ENCODE measurements at places on chromosomes 3 and 15. TPM values are rescaled to one million over a fixed set of nuclear protein-coding genes. Genes with fewer than 3 reads are reported as not detected.
A peak's percentile ranks its signal among the peaks of the same experiment; 100 is the strongest.

- no peak for DNase-seq
Measured at GRCh38 chr15:64845831-64846595, 4.3 kb downstream of the PLEKHO2 start.

The GPR62 gene
- total RNA-seq: 0.37 TPM

GRCh38 chr15:101371519-101371918, 76.5 kb upstream of the SNRPA1 start:
- DNase-seq: no peak

DNA sequence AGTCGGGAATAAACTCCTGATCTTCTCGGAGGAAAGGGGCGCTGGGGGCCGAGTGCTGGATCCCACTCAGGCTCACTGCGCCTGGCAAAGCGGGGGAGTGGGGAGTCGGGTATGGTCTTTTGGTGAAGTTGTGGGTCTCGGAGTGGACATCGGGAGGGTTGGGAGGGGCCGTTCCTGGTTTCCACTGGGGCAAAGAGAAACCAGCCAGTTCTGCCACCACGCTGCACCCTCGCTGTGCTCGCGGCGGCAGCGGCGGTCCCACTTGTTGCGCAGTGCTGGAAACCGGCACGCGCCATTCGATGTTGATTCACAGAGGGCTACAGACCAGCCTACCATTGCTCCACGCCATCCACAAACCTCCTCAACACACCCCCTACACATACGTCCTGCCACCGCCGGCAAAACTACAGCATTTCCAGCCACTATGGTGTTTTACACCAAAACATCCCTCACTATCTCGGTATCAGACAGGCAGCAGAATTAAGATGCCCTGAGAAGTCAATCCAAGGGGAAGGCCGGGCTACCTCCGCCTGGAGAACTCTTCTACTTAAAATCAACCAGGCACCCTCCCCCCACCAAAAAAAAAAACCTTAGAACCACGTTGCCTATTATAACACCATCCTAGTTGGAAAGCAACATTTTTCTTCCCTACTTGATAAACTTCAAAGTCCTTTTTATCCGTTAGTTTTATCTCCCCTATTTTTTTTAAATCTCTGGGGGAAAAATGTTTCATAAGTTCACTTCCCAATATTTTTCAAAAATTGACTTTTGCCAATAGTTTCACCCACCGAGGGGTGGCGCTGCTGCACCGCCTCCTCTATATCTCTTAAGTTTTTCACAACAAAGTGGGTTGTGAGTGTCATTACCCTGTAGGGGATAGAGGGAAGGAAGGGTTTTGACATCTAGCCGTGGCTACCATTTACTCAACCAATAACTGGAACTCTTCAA, 3.6 kb downstream of the BCL6 start:
- DNase-seq: no peak

The KBTBD13 gene
- not detected for total RNA-seq

The CCK gene
- total RNA-seq: not detected

DNA sequence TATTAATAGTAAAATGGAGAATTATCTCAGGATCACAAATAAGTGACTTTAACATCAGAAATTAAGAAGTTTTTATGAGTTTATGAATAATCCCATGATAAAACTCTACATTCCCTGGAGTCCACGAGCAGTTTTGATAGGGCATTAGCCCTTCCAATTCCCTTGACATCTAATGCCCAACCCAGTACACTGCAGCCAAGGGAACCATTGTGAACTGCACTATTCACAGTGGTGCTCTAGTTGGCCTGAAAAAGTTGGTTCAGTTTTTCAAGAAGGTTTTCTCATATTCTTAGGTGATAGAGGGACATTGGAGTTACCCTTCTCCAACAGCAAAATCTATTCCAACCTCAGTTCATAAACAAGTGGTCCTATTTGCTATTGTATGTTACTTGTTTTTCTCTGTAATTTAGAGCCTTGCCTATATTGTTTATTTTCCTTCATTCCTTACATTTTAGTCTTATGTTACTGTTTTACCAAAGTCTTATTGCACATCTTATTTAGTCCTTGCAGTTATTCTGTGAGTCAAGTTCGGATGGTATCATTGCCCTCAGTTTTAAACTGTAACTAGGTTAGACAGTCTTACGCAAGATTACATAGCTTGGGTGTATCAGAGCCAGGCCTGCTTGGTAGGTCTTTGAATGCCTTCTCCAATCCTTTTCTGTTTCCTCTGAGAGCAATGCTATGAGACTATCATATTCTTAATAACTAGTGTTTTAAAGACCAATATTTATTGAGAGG, 57.9 kb upstream of the SAMMSON start:
- DNase-seq: no peak

The SLC25A38 gene
- total RNA-seq: 21.6 TPM

The PRR20G gene
- not detected for total RNA-seq

The B3GNT5 gene
- total RNA-seq: 8.9 TPM

GRCh38 chr3:111591555-111591954, 3.6 kb downstream of the ZBED2 start:
- no peak for DNase-seq

DNA sequence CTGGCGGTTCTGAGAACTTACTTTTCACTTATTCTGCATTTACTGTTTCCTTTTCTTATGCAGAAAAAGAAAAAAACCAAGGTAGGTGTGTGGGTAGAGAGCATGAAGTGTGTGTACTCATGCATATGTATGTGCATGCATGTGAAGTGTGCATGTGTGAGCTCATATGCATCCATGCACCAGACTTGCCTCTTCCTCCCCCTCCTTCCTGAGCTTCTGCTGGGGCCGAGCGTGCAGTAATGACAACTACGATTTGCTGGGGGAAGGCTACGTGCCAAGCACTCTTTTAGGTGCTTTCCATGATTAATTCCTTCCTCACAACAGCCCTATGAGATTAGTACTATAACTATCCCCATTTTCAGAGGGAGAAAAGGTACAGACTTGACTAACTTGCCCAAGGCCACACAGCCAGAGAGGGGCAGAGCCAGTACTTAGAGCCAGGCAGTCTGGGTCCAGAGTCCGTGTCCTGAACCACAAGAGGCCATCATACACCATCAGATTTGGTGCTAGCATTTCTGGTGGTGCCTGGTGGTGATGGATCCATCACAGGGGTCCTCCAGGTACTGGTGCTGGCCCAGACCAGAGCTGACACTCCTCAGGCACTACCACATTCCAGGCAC, 46.7 kb downstream of the CAPN3 start:
- no peak for DNase-seq

- no peak for DNase-seq
Measured at GRCh38 chr3:113533534-113533892, 1.2 kb downstream of the SIDT1 start.

DNA sequence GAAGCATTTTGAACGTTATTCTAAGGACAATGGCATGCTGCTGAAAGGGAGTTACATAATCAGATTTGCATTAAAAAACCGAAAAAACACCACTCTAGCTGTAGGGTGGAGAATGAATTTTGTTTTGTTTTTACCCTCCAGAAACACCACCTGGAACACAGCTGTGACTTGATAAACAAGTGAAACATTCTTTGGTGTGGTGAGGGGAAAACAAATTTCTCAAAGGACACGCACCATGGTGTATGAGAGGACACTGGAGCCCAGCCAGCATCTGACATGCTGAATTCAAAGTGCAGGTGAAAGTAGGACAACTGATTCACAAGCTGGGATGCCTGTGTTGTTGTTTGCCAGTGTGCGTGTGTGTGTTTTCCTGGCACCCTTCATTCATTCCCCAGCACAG, 554.5 kb upstream of the TBL1XR1 start:
- no peak for DNase-seq

The LYZL4 gene
- not detected for total RNA-seq

DNA sequence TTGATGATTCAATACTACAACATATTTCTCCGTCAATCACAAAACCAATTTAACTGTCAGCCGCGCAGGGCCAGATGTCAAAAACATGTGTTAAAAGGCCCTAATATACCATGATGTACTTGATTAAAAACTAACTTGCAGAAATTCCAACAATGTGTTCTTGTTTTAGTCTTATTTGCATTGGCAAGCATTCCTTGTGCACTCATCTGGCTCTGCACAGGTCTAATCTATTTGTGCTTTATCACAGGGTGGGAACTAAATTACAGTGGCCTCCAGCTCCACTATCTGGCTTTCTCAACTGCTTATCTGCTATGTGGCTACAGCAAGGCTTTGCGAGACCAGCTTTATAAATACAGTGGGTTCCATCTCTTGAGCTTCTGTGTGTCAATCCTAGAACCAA, 455.5 kb downstream of the ERC2 start:
- DNase-seq: no peak

The C3orf49 gene
- total RNA-seq: not detected

The CHL1 gene
- 47.6 TPM for total RNA-seq

DNA sequence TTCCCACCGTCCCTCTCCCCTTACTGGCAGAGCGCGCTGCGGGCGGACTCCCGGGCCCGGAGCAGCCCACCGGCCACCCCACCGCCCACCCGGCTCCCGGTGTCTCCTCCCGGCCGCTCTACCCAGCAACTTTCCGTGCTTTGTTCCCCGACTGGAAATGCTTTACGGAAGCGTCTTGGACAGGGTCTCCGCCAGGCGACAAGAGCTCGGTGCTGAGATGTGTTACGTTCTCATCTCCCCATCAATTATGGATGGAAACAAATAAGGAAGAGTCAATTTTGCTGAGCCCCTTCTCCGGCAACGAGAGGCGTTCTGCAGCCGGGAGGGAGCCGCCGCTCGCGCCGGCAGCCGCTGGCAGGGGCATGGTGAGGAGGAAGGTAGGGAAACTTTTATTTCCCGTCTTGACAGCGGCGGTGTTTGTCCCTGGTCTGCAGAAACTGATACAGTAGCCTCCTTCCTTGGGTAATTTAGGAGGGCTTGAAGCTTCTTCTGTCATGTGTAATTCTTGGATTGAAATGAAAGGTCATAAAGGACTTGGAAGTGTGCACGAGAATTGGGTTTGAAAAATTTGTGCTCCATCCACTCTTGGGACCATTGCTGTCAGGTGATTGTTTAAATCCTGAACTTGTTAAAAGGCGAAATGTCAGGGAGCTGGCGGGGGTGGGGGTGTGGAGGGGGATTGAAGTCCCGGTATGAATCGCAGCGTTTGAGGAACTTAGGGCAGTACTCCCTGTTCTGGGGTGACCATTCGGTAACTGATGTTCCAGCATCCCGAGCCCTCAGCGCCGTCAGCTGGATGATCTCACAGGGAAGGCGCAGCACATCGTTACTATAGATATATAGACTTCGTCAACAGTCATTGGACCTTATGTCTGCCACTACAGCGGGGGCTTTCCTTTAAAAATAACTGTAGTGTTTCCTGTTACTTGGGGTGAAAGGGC, 1.5 kb downstream of the SEMA6D start:
- no peak for DNase-seq

DNA sequence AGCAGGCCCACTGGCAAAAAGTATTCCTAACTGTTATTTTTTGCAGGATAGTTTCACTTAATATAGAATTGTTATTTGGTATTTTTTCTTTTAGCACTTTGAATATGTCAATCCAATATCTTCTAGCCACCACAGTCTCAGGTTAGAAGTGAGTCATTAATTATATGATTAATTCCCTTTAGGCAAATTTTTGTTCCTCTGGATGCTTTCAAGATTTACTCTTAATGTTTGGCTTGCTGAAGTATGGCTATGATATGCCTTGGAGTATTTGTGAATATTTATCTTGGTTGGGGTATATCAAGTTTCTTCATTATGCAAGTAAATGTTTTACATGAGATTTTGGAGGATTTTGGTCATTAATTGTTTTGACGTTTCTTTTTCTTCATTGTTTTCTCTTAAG, 152.1 kb upstream of the ALCAM start:
- DNase-seq: no peak

GRCh38 chr3:195914648-195915473, 6.5 kb upstream of the TNK2 start:
- peak; percentile 97 for DNase-seq

The THBS1 gene
- 2,135 TPM for total RNA-seq

GRCh38 chr3:197356275-197356674, 57.9 kb upstream of the DLG1 start:
- DNase-seq: no peak

DNA sequence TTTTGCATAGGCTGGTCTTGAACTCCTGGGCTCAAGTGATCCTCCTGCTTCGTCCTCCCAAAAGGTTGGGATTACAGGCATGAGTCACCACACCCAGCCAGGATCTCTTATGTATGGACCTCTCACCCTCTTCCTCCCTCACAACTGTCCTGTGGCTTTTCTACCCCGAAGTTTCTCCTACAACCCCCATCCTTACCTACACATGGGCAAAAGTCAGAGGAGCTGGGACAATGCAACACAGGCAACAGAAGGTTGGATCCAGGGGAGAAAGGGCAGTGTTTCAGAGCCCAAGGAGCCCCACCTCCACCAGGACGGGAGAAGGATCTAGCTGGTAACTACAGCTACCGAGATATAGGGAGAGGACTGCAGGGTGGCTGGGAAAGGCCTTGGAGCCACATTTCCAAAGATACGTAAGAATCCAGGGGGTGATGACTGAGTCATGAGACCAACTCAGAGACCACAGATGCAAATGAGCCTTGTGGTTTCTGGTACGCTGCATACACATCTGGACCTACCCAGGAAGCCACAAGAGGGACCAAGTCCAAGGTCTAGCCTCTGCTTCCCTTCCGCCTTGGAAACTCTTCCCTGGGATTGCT, 13.6 kb downstream of the IGDCC4 start:
- DNase-seq: no peak
